ENCODE measurements at places on chromosomes 5 and 9.

DNA sequence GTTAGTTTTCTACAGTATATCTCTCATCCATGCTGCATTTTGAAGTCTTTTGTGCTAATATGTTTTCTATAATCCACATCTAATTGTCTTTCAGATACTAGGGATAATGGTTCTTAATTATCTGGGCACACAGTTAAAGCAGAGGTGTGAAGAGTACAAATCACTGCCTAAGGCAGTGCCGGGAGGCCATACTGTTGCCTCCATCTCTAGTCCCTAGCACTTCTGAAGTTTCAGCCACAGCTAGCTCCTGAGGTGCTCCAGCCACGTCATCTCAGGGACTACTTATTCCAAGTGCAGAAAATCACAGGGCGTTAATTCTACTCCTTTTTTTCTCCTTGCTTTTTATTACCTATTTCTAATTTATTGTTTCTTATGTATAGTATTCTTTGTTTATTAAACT, 760.0 kb upstream of the FAM174A start:
- peak; percentile 70 for DNase-seq

- DNase-seq = no peak
These were observed 108.5 kb downstream of the MTREX start for GRCh38 chr5:55416306-55416705.

DNA sequence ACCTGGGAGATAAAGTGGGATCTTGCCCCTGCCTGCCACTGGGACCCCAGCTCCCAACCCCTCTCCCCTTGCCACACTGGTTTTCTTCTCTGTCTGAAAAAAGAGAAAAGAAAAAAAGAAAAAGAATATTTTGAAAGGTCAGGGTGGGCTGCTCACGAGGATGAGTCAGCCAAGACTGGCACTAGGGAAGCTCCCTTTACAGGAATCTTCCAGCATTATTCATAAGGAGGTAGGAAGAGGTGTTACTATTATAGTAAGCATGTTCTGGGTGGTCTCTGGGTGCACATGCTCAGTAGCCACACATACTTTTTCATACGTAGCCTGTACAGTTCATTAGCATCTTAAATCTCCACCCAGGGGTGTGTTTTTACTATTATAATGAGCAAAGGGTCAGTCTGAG, 46.8 kb upstream of the HAND1 start:
- DNase-seq = no peak

- no peak for DNase-seq
These were observed 137.1 kb upstream of the ZNF618 start for GRCh38 chr9:113738893-113739604.

DNA sequence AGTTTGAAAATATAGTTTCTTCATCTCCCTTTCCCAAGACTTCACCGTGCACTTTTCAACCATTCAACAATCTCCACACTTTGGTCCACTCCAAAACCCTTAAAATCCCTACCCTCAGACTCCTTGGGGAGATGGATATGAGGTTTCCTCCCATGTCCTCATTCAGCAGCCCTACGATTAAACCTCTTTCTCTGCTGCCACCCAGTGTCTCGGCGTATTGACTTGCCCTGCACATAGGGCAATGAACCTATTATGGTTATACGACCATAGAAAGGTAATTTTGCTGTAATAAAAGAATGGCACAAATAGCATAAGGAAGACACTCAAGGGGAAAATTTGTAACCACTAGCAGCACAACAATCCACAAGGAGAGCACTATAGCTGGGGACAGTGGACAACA, 803.5 kb downstream of the TLE1 start:
- DNase-seq = no peak

DNA sequence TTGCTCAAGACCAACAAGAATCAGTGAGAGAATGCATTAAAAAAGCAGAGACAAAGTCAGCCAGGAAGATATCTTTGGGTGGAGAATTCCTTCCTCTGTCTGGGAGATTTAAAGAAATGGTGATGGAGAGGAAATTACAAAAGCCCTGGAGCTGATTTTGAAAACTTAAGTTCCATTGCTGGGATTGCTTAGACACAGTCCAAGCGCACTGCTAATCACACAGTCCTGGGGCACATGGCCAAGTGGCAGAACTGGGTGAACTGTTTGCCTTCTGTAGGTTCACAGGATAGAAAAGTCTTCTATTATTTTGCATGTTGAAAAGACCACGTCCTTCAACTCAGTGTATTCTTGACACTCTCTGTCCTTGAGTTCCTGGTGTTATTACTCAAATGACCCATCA, 284.9 kb upstream of the FBXL7 start:
- DNase-seq = no peak
